ENCODE measurements at places on chromosomes 3 and 15.

DNA sequence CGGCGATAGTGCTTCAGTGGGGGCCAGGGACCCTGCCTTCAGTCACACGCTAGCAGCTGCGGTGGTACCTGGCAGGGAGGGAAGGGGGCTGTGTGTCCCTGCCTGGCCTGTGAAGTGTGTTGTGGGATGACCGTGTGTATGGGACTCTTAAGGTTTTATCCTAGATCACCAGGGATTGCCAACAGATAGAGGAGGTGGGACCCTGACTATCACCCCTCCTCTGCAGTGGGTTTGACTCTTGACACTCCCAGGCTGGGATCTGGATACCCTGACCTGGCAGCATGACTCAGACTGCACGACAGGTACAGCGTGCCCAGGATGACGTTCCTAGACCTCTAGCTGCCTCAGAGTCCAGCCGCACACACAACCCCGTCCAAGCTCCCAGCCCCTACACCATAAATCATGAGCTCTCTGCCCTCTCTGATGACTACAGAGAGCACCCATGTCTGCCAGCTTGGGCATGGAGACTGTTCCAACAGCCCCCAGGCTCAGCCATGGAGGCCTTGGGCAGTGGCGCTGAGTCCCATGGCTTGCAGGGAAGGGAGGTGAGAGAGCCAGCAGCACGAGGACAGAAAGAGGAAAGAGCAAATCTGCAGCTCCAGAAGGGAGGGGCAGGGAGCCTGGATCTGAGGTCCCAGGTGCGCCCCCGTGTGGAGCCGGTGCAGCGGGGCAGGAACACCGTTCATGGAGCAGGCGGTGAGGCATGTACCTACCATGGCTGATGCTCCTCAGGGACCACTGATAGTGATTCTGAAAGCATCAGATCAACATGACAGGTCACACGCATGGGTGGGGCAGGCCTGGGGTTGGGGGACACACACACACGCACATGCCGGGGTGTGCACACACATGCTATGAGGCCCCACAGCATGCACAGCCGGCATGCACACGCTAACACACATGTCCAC lies 71.0 kb downstream of the ADAMTS7 start:
- DNase-seq = peak; percentile 79

DNA sequence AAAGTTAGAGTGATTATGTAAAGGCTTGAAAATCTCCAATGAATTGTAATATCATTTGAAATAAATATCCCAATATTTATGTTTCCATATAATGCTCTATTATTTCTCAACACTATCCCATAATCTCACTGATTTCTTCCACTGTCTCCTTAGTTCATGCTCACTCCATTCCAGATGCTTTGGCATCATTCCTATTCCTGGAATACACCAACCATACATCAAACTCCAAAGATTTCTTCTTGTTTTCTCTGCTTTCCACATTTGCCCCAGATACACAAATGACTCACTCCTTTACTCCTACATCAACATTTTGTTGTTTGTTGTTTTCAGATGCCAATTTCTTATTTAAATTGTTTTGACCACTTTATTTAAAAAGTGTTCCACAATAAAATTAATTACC lies 1390.8 kb downstream of the ZPLD1 start:
- no peak for DNase-seq

DNA sequence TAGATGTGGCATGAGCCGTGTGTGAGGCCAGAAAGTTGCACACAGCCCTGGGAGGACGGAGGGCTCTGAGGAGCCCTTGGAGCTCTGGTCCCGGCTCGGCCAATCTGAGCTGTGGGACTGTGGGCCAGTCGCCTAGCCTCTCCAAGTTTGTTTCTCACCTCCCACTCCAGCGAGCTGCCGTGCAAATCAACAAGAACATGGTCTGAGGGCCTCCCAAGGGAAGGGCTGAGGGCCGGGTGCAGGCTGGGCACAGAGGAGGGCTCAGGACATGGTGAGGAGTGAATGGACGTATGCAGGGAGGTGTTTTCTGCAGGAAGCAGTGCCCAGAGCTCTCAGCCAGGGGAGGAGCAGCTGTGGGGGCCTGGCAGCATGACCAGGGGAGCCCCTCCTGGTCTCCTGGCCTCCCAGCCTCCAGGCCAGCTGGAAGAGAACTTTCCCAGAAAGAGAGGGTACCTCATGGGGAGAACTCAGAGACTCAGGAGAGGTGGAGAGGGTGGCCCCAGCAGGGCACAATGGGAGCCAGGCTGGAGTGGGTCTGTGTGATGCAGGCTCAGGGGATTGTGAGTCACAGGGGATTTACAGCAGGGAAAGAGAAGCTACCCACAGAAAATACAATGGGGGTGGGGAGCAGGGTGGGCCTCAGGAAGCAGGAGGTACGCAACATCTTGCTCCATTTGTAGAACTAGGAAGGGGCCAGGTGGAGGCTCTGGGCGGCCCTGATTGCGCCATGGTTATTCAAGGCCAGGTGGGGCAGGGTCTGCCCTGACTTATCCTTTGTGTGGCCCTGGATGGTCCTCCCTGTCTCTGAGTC lies 24.8 kb downstream of the PSTPIP1 start:
- DNase-seq = peak; percentile 80

DNA sequence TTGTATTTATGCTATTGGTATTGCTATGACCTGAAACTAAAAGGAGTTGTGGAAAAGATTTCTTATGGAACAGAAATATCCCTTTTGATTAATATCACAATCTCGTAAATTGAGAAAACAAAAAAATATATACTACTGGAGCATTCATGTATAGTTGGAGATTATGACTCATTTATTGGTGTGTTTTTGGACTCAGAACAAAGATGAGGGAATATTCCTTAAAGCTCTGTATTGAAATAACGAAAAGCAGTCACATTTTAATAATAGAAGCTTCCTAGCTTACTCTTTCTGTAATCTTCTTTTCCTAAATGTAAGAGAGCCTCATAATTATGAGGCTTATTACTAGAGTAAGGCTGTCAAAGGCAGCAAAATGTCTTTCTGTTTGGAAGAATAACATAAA lies 14.3 kb downstream of the CTNNB1 start:
- DNase-seq = no peak

DNA sequence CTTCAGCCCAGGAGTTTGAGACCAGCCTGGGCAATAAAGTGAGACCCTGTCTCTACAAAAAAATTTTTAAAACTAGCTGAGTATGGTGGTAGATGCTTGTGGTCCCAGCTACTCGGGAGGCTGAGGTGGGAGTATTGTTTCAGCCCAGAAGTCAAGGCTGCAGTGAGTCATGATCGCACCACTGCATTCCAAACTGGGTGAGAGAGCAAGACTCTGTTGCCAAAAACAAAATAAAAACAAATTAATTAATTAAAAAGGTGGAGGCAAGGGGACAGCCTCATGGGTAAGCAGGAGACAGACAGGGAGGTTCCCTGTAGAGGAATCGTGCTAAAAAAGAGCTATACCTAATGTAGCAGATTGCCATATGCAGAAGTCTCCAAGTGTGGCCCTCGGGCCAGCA lies 12.6 kb downstream of the HAPLN3 start:
- DNase-seq = no peak

- no peak for DNase-seq
Observed at GRCh38 chr15:93859176-93859575, 372.2 kb upstream of the MCTP2 start.

DNA sequence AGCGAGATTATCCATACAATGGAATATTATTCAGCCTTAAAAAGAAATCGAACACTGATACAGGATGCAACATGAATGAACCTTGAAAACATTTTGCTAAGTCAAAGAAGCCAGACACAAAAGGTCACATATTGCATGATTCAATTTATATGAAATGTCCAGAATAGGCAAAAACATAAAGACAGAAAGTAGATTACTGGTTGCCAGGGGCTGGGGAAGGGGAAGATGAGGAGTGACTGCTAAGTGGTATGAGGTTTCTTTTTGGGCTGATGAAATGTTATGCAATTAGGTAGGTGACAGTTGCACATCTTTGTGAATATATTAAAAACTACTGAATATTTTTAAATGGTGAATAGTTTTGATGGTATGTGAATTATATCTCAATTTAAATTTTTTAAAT lies 38.3 kb downstream of the LRRFIP2 start:
- no peak for DNase-seq

DNA sequence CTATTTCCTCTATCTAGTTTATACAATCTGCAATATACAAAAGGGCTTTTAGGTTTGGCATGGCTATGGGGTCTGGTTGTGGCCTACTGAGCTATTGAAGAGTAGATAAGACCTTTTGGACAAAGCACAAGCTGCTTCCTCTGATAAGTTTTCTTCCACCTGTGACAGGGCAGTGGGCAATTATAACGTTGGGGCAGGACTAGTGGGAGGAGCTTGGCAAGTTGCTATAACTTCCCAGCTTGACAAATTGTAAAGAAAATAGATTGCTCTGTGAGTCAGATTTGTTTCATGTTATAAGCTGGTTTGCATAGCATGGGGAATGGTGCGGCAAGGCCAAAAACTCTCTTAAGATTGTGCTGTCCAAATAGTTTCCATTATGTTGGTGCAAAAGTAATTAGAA lies 64.9 kb downstream of the SLC7A14 start:
- no peak for DNase-seq

DNA sequence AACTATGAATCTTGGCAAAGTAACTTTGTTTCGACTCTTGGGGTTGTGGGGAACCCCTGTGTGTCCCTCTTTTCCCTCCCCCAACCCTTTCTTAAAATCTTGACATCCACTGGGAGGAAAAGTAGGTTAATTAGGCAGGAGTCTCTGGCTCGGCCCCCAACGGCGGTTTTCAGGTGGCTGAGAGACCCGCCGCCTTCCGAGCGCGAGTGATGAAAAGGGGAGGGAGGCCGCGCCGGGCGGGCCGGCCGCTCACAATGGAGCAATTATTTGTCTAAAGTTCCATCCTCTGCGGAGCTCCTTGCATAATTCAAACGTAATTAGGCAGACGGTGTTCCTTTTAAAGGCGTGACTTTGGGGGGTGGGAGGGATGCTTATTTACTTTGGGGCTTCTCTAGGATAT lies 51.7 kb downstream of the ZIC4 start:
- DNase-seq = no peak

GRCh38 chr15:91816942-91817341 lies 36.6 kb upstream of the SLCO3A1 start:
- no peak for DNase-seq

DNA sequence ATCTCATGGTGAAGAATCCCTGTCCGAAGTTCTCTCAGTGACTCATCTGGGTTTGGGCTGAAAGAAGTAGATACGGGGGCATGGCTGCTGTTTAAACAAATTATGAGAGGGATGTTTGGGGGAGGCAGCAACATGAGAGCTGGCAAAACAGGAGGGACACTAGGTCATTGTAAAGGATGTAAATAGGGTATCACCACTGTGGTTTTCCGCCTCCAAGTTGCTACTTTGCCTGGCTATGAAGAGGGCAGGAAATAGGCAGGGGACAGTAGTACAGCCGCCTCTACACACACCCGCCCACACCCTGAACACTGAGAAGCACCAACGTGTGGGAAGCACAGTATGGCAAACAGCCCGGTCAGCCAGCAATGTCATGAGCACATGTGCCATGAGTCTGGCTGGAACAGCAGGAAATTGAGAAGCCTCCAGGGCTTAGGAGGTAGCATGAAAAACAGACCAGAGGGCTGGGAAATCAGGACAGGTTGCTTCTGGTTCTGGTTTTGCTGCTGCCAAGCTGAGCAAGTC lies 17.1 kb downstream of the HEXA start:
- DNase-seq = no peak

DNA sequence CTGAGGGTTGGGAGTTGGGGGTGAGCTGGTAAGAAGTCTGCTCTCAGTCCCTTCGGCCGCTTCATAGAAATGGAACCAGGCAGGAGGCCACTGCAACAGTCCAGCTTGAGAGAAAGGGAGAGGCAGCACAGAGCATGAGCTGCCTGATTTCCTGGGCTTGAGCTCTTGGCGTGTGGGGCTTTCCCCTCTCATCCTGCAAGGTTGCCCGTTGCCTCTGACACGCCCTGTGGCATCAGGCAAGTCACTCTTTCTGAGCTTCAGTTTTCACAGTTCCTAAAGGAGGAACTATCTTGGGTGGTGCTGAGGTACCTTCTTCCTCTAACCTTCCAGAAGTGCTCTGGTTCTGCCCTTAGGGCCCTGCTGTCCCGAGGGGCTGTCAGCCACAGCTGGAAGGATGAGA lies 4.9 kb downstream of the MESP2 start:
- peak; percentile 57 for DNase-seq

GRCh38 chr3:2094941-2095340 lies 3.7 kb upstream of the CNTN4 start:
- DNase-seq = no peak

DNA sequence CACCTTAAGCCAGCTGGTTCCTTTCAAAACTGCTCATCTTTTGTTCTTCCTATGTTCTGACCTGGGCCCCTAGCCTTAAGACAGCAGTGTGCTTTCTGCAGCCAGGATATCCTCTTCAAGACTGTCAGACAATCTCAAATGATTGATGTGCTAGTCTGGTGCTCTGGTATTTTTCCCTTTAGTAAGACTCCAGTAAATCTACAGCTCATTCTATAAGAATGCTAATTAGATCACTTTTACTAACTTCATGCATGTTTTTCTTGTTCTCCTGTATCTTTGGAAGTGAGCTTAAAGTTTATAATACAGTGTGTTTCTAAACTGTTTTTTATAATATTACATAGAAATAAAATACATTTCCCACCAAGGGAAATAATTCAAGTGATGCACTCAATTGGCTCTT lies 220.9 kb upstream of the NANOGP8 start:
- DNase-seq = no peak

- peak; percentile 72 for DNase-seq
Observed at GRCh38 chr15:79967298-79968182, 3.5 kb downstream of the BCL2A1 start.

- no peak for DNase-seq
Observed at GRCh38 chr3:32897001-32897601, 54.3 kb upstream of the CCR4 start.

DNA sequence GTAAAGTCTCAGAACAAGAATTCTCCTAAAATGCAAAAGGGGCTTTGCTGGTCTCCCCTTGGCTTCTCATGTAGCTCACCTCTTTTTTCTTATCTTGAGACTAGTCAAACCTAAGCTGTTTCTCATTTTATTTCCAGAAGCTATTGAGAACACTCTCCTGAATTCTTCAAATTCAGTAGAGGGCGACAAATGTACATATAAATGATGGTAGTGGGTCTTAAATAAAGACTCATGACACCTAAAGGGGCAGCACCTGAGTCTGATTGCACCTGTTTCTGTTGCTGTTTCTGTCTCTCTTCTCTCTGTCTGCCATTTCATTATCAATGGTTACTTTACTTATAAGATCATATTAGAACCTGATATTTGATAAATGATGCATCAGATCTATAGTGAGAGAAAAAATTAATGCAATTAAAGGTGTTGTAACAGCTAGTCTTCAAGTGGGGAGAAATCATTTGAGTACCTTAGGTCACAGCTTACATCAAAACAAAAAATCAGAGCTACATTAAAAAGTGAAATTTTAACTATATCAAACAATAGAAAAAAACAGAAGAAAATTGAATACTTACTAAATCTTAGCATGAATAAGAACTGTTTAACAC lies 7.0 kb downstream of the ADIPOQ start:
- DNase-seq = peak; percentile 45

DNA sequence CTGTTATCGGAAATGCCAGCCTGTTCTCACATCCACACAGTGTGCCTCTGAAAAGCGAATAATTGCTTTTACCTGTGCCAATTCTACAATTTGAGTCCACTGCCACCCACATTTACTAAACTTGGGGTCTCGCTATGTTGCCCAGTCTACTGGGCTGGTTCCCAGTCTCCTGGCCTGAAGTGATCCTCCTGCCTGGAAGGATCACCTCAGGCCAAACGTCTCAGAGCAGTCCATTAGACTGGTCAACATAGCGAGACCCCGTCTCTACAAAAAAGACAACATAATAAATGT lies 827 bp upstream of the INO80 start:
- DNase-seq = no peak

GRCh38 chr15:36484038-36484778 lies 95.2 kb upstream of the CDIN1 start:
- DNase-seq = no peak

All from activated naive CD4-positive, alpha-beta T cell treated with anti-CD3 and anti-CD28 coated beads for 36 hours (primary cell).